Tongue (tissue), 3 donors: ENCODE measurements at places on chromosomes 2 and 18.
A peak's percentile ranks its signal among the peaks of the same experiment; 100 is the strongest.

GRCh38 chr2:204824751-204825453 lies 279.6 kb downstream of the PARD3B start:
- no peak for DNase-seq

DNA sequence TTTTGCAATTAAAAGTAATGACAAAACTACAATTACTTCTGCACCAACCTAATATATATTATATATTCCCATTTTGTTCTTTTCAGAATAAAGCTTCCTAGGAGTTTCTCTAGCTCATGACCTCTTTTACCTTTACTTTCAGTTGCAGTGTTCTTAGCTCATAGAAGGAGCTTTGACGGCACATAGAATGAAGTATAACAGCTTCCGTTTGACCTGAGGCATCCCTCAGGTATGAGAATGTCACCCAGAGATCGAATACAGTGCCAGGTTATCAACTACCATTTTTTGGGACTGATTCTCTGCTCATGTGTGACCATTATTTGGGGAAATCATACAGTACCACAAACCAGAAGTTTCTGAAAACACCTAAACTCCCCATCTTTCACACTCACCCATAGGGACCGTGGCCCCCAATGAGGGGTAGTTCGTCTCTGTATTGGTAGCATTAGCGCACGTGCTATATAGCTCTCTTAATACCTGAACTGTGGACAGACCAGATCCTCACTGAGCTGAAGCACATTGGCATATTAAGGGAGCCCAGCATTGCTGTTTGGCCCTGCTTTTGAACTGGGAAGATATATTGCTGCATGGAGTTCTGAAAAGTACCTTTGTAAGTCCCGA lies 123.0 kb downstream of the SPTBN1 start:
- no peak for DNase-seq

DNA sequence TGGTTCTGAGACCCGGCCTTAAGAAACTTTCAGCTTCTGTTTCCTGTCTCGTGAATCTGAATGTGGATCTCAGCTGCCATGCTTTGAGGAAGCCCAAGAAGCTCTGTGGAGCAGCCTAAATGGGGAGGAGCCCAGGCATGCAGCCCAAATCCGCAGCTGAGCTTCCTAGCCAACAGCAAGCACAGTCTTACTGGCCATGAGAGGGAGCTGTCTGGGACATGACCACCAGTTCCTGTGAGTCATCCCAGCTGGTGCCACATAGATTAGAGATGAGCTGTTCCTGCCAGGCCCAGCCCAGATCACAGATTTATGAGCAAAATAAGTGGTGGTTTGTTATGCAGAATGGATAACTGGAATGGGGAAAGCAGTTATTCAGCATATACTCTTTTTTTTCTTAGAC lies 224.4 kb upstream of the APCDD1 start:
- no peak for DNase-seq

DNA sequence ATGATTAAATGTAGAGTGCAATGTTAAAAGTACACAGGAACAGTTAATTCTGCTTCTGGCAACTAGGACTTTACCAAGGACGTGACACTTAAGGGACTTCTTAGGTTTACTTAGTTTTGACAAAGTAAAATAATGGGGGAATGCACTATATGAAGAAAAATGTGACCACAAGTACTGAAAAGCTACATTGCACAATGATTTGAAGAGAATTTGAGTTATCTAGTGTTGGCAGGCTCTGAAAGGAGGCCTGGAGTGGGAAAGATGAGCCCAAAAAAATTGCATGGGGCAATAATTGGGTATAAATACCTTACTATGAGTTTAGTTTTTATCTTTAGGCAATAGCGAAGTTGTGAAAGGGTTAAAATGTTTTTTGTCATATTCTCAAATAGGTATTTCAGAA lies 173.7 kb downstream of the DOK6 start:
- no peak for DNase-seq

GRCh38 chr2:119218478-119219064 lies 5.1 kb upstream of the STEAP3 start:
- DNase-seq, result peak; percentile 83

- DNase-seq, result no peak
These were observed 93.9 kb downstream of the MGAT5 start for GRCh38 chr2:134347756-134348155.

- DNase-seq, result peak; percentile 83
These were observed 1.1 kb downstream of the DYSF start for GRCh38 chr2:71454221-71455010.

DNA sequence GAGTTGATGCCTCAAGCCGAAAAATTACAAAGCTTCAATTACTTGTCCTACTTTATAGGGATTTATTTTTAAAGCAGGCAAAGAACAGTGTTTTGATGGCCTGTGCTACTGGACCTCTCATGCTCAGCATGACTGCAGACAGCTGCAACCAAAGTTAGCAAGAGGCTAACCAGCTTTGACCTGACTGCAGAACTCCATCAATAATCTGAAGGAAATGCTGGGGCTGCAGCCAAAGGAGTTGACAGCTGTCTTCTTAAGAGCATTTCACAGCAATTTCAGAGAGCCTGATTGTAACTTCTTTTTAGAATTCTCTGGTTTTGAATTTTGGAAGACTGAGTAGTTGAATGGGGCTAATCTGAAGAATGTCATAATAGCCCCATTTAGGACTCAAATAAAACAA lies 46.5 kb upstream of the SESTD1 start:
- DNase-seq, result peak; percentile 91

DNA sequence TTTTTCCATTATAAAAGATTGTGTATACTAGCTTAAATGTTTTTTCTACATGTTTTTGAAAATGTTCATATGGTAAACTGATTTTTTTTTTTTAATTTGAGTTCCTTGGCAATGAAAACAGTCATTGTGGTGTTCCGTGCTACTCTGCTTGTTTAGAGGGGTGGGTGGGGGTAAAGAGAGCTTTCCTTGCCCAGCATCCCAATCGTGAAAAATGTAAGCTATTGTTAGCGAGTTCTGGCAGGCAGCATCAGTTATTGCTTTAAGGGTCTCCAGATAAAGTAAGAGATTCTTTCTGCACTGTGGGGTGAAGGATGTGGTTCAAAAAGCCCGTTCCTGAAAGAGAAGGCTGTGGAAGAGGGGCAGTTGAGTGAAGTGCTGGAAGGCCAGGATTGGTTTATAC lies 118.4 kb downstream of the TANC1 start:
- DNase-seq, result no peak

DNA sequence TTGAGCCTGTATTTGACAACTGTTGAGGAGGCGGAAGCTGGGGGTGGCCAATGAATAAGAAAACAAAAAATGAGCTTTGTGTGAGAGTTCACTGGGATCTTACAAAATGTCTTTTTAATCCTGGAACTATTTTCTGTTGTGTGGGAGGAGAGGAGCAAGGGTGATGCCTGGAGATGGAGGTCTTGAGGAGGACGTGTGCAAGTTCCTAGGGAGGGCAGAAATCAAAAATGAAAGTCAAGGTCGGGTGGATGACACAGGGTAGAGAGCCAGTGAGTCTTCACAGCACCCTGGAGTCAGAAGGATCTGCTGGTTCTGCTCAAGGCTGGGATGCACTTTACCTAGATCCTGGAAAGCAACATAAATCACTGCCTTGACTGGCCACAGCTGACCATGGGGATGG lies 180.3 kb upstream of the PKDCC start:
- DNase-seq, result no peak

- DNase-seq, result no peak
These were observed 34.5 kb upstream of the TBC1D8 start for GRCh38 chr2:101185656-101186055.

- DNase-seq, result peak; percentile 71
These were observed 60.6 kb downstream of the SLC16A14 start for GRCh38 chr2:230007931-230008707.

DNA sequence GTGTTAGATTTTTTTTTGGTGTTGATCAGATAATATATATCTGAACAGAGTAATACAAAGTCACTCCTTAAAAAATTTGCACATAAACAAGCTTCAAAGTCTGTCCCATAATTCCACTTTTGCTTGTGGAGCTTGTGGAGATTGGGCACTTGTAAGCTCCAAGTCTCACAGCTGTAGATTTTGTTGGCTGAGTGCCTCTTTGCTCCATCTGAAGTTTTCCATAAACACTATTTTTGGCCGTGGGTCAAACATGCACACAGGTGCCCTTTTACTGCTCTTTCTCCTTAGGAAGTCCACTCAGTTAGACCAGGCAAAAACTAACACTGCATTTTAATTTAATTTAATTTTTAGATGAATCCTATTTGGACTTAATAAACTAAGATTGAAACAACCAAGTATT lies 3.6 kb upstream of the KCNJ13 start:
- DNase-seq, result peak; percentile 82

- peak; percentile 66 for DNase-seq
These were observed 219.6 kb downstream of the ETAA1 start for GRCh38 chr2:67616749-67617148.

GRCh38 chr2:2850218-2850755 lies 519.2 kb upstream of the MYT1L start:
- DNase-seq, result no peak

DNA sequence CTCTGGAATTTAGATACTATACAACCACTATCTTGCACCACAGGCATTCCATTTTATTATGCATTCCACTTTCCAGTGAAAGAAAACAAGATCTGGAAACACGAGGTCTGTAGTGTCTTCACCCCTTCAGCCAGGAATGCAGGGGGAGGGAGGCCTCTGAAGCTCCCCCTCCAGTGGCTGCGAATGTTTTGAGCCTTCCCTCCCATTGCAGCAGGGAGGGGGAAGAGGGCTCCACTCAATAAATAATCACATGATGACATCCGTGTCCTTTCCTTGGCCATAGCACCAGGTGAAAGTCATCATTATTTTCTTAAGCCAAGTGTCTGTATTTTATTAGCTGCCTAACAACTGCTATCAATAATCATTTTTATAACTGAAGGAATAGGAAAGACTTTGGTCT lies 38.6 kb downstream of the ALPK2 start:
- DNase-seq, result no peak

- DNase-seq, result no peak
These were observed 48.1 kb downstream of the EMILIN2 start for GRCh38 chr18:2894841-2895370.

GRCh38 chr2:208329485-208329884 lies 63.4 kb downstream of the PIKFYVE start:
- DNase-seq, result no peak
